Activated CD4-positive, alpha-beta memory T cell treated with anti-CD3 and anti-CD28 coated beads for 36 hours (primary cell): ENCODE measurements at places on chromosomes 16 and 17. TPM values are rescaled to one million over a fixed set of nuclear protein-coding genes. Genes with fewer than 3 reads are reported as not detected.

- H3K4me1 ChIP-seq = peaks cover 8% of the 10 kb centered on the region
- H3K27ac ChIP-seq = no peak overlapping the region
- H3K36me3 ChIP-seq = no peaks in the 10 kb centered on the region
- H3K4me3 ChIP-seq = no peak overlapping the region
- peak; percentile 25 for DNase-seq
Observed at GRCh38 chr16:77227745-77228144, 28.5 kb downstream of the SYCE1L start.

- DNase-seq = peak; percentile 71
- H3K4me1 ChIP-seq = peaks cover 40% of the 10 kb centered on the region
- peak overlapping the region; percentile 82 for H3K4me3 ChIP-seq
Observed at GRCh38 chr17:80264205-80265075, 3.8 kb downstream of the RNF213 start.

GRCh38 chr16:57949595-57950238, 21.2 kb downstream of the CNGB1 start:
- H3K4me3 ChIP-seq = no peak overlapping the region
- H3K4me1 ChIP-seq = no peaks in the 10 kb centered on the region
- no peaks in the 10 kb centered on the region for H3K36me3 ChIP-seq
- H3K27me3 ChIP-seq = no peaks in the 10 kb centered on the region
- H3K27ac ChIP-seq = no peak overlapping the region

GRCh38 chr16:78842950-78843349, 743.5 kb downstream of the WWOX start:
- no peaks in the 10 kb centered on the region for H3K36me3 ChIP-seq
- H3K4me3 ChIP-seq = no peak overlapping the region
- H3K27me3 ChIP-seq = no peaks in the 10 kb centered on the region
- DNase-seq = no peak
- H3K4me1 ChIP-seq = peaks cover 2% of the 10 kb centered on the region
- no peak overlapping the region for H3K27ac ChIP-seq

GRCh38 chr16:66682271-66682670, 14.3 kb downstream of the CMTM4 start:
- H3K27me3 ChIP-seq = no peaks in the 10 kb centered on the region
- no peak for DNase-seq

- no peaks in the 10 kb centered on the region for H3K27me3 ChIP-seq
- no peak overlapping the region for H3K27ac ChIP-seq
- H3K4me1 ChIP-seq = no peaks in the 10 kb centered on the region
- DNase-seq = no peak
- H3K36me3 ChIP-seq = no peaks in the 10 kb centered on the region
Observed at GRCh38 chr16:59878479-59878878, 1144.4 kb upstream of the GOT2 start.

DNA sequence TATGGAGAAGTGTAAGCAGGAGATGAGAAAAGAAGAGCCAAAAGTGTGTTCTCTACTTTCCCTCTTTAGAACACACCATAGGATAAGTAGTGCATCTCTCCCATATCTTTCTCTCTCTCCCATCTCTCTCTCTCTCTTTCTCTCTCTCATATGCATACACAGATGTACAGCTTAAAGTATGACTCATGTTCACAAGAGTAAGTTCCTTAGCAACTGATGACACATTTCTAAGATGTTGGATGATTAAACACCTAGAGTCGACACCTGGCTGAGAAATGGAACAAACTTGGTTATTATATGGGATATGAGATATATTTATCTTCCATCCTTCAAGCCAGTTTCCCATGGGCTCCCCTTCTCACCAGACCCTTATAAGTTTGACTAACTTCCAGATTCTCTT, 113.5 kb downstream of the TMEM132E start:
- no peak for DNase-seq
- H3K27ac ChIP-seq = no peak overlapping the region
- H3K36me3 ChIP-seq = no peaks in the 10 kb centered on the region

DNA sequence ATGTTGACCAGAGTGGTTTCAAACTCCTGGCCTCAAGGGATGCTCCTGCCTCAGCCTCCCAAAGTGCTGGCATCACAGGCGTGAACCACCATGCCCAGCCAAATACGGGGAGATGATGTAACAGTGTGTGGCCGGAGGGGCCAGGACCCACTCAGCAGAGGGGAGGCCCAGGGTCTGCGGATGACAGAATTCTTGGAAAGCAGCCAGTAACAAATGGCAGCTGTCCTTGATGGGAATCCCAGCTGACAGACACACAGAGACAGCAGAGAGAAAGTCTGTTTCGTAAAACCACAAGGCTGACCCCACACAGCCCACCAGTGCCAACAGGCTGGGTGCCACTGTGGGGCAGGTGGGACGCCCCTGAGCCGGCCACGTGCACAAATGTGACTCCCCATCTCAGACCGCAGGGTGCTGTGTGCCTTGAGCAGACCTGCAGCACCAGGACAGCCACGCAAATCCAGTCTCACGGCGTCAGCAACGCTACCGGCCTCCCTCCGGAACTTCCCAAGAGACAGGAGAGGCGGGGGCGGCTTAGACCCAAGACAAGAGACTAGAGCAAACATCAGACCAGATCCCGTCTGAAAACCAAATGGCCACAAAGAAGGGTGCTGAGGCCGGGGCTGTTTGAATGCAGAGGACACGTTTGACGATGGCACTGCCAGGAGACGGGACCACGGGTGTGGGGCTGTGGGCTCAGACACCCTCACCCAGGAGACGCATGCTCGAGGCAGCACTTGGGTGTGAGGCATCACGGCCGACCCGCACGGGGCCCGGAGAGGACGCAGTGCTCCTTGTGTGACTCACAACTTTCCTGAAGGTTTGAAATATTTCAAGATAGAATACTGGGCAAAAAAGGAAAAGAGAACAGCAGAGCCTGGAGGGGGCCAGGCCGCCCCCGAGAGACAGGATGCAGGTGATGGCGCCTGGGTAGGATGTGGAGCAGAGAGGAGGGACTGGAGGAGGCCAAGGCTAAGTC, 24.6 kb downstream of the CTU2 start:
- DNase-seq = no peak
- H3K27me3 ChIP-seq = no peaks in the 10 kb centered on the region
- no peak overlapping the region for H3K4me3 ChIP-seq
- no peak overlapping the region for H3K27ac ChIP-seq

GRCh38 chr17:76833747-76834146, 34.5 kb upstream of the MGAT5B start:
- no peak for DNase-seq
- no peaks in the 10 kb centered on the region for H3K4me1 ChIP-seq

GRCh38 chr16:88499292-88499691, 46.2 kb downstream of the ZFPM1 start:
- no peaks in the 10 kb centered on the region for H3K36me3 ChIP-seq
- no peaks in the 10 kb centered on the region for H3K4me1 ChIP-seq
- H3K27ac ChIP-seq = no peak overlapping the region
- no peaks in the 10 kb centered on the region for H3K27me3 ChIP-seq
- no peak for DNase-seq
- no peak overlapping the region for H3K4me3 ChIP-seq

DNA sequence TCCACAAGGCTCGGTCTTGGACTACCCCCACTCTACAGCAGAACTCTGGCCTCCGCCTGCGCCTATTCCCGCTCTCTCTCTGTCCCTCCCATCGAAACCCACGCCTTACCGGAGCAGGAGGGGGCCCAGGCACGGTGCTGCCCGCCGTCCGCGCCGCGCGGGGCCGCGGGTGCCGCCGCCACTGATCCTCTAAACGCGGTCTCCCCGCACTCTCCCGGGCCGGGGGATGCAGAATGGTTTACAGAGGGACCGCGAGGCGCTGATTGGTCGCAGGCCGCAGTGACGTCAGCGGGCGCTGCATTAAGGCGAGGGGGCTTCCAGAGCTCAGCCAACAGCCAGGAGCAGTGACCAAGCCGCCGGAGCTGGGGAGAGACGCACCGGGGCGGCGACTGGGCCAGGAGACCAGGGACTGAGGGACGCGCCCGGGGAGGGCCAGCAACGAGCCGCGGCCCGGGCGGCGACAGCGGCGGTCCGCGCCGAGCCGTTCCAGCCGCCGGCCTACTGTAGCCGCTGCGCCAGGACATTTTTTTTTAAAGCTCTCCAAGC, 747 bp upstream of the LHX1 start:
- peaks cover 91% of the 10 kb centered on the region for H3K27me3 ChIP-seq
- peaks cover 2% of the 10 kb centered on the region for H3K36me3 ChIP-seq
- peaks cover 78% of the 10 kb centered on the region for H3K4me1 ChIP-seq

DNA sequence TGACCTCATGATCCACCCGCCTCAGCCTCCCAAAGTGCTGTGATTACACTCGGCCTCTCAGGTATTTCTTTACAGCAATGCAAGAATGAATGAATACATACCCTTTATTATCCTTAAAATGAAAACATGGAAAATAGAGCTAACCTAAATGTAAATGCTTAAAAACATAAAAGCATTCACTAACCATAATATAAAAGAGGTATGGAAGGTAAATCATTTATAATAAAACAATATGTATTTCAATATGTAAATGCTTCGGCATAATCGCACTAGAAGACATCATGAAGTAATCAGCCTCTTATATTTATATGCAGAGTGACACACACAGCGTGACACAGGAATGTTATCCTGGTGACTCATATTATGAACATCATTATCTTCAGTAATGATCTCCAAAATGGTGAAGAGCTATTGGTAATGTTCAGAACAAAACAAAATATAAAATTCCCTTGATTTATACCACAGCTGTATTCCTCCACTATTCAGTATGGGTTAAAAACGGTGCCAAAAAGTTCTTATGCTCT, 53.9 kb downstream of the AIPL1 start:
- H3K4me1 ChIP-seq = no peaks in the 10 kb centered on the region
- H3K36me3 ChIP-seq = no peaks in the 10 kb centered on the region
- H3K27me3 ChIP-seq = peaks cover 37% of the 10 kb centered on the region
- no peak overlapping the region for H3K27ac ChIP-seq
- DNase-seq = no peak

DNA sequence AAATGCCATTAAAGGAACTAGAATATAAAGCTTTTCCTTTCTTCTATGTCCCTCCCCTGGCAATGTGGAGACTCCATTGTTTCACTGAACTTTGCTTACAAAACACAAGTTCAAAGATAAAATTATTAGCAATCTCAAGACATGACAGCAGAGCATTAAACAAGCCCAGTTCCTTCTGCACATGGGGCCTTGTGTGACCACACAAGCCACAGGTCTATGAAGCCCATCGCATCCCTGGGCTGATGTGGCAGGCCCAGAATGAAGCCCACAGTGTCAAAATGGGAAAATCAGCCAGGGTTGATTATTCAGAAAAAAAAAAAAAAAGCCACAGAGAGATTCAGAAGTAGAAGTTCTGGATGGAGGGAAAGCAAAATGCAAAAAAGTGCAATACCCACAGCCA, 12.9 kb upstream of the SLC39A11 start:
- H3K4me3 ChIP-seq = no peak overlapping the region
- H3K27me3 ChIP-seq = peaks cover under 1% of the 10 kb centered on the region
- H3K27ac ChIP-seq = no peak overlapping the region
- DNase-seq = no peak

DNA sequence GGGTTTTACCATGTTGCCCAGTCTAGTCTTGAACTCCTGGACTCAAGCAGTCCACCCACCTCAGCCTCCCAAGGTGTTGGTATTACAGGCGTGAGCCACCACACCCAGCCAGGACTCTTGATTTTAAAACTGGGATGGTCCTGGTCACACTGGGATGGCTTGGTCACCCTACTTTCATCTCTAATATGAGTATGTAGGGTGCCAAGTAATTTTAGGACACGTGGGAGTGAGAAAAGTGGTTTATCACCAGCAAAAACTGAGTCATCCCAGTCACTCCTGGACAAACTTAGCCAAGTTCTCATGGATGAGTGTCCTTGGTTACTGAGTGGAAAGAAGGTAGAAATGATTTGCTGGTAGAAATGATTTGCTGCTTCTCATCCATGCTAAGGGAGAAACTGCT, 9.9 kb downstream of the CLEC19A start:
- H3K27ac ChIP-seq = peak overlapping the region; percentile 76
- DNase-seq = peak; percentile 48
- peaks cover 28% of the 10 kb centered on the region for H3K4me1 ChIP-seq
- no peaks in the 10 kb centered on the region for H3K36me3 ChIP-seq
- peaks cover 10% of the 10 kb centered on the region for H3K27me3 ChIP-seq

GRCh38 chr17:80650751-80651518, 106.3 kb downstream of the RPTOR start:
- H3K4me1 ChIP-seq = peaks cover 66% of the 10 kb centered on the region
- no peaks in the 10 kb centered on the region for H3K27me3 ChIP-seq
- peak overlapping the region; percentile 50 for H3K27ac ChIP-seq
- H3K36me3 ChIP-seq = peaks cover 5% of the 10 kb centered on the region
- DNase-seq = no peak

- DNase-seq = no peak
- H3K36me3 ChIP-seq = no peaks in the 10 kb centered on the region
- H3K27me3 ChIP-seq = no peaks in the 10 kb centered on the region
- no peaks in the 10 kb centered on the region for H3K4me1 ChIP-seq
- H3K27ac ChIP-seq = no peak overlapping the region
- no peak overlapping the region for H3K4me3 ChIP-seq
Observed at GRCh38 chr16:81401035-81401950, 43.3 kb upstream of the CMIP start.

DNA sequence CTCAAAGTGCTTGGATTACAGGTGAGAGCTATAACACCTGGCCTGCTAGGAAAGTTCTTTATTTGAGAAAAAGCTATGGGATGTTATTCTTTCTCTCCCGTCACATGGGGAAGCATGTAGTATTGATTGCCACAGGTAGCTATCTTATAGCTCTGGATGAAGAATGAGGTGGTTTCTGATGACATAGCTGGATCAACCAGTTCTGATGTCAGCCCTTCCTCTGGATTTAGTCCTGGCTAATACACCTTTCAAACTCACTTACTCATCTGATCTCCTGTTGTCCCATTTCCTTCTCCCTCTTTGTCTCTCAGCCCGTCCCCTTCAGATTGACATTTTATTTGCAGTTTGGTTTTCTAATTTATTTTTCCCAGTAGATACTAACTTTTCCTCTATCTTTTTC, 14.1 kb upstream of the PPM1D start:
- H3K27ac ChIP-seq = no peak overlapping the region
- peaks cover 4% of the 10 kb centered on the region for H3K27me3 ChIP-seq
- H3K36me3 ChIP-seq = no peaks in the 10 kb centered on the region
- H3K4me3 ChIP-seq = no peak overlapping the region
- DNase-seq = no peak
- H3K4me1 ChIP-seq = no peaks in the 10 kb centered on the region

GRCh38 chr17:38465391-38466345, 37.4 kb downstream of the ARHGAP23 start:
- no peak for DNase-seq
- H3K27me3 ChIP-seq = peaks cover 4% of the 10 kb centered on the region
- H3K27ac ChIP-seq = no peak overlapping the region
- no peaks in the 10 kb centered on the region for H3K4me1 ChIP-seq
- no peak overlapping the region for H3K4me3 ChIP-seq

- no peak for DNase-seq
- no peak overlapping the region for H3K4me3 ChIP-seq
- no peaks in the 10 kb centered on the region for H3K4me1 ChIP-seq
- no peaks in the 10 kb centered on the region for H3K36me3 ChIP-seq
- no peak overlapping the region for H3K27ac ChIP-seq
Observed at GRCh38 chr17:45833920-45834319, 10.8 kb upstream of the SPPL2C start.

GRCh38 chr17:57125866-57126265, 40.8 kb downstream of the AKAP1 start:
- no peaks in the 10 kb centered on the region for H3K27me3 ChIP-seq
- no peaks in the 10 kb centered on the region for H3K4me1 ChIP-seq
- H3K36me3 ChIP-seq = peaks cover 7% of the 10 kb centered on the region
- no peak for DNase-seq

Gene TBX21
- total RNA-seq = 57.7 TPM

Gene TNFRSF13B
- not detected for total RNA-seq

Gene C16orf54
- total RNA-seq = 25.2 TPM

Gene SULT1A3
- total RNA-seq = 14.2 TPM

Gene SECTM1
- 12.2 TPM for total RNA-seq

Gene MPRIP
- 157 TPM for total RNA-seq

Gene CCL13
- not detected for total RNA-seq

Gene ANKRD13B
- total RNA-seq = 15.1 TPM

Gene GUCY2D
- not detected for total RNA-seq
